Left cardiac atrium (tissue), 4 donors: ENCODE measurements at places on chromosomes 12 and 14. TPM values are rescaled to one million over a fixed set of nuclear protein-coding genes. Genes with fewer than 3 reads are reported as not detected.

DNA sequence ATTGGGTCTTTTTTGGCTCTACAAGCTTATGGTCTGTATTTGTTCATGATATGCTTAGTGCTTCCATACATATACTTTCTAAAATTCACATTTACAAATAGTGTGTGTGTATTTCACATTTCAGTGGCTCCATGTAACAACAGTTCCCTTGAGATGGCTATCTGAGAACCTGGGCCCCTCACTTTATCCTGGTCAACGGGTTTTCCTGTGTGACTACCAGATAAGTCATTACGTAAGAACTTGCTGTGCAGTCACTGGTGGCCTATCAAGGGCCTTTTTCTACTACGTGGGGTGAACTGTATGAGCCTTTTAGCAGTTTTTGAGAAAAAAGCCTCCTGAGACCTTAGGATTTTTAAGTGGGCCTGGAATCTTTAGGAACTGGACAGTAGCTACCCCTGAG is 454.1 kb downstream of the PCNX1 start:
- DNase-seq: no peak

Gene NEUROD4
- not detected for total RNA-seq

Gene COL2A1
- total RNA-seq: not detected

DNA sequence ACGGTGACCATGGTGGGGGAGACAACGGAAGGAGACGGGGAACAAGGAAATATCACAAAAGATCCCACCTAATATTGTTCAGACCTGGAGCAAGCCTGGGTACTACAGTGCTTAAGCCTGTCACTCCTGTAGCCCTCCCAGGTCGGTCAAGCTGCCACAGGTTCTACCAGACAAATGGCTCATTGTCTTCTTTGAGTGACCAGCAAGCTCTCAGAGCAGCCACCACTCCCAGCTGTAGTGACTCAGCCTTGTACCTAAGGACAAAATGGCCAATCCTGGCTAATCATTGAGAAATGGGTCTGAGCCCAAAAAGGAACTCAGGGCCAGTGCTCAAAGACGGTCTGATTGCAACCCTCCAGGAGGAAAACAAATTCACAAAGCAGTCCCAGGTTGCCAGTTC is 238.4 kb upstream of the NOS1 start:
- no peak for DNase-seq
